HFF-Myc (cell line): ENCODE measurements at places on chromosomes 1 and 21.

- DNase-seq = no peak
These were observed 295.6 kb upstream of the RRP15 start for GRCh38 chr1:217989510-217989909.

DNA sequence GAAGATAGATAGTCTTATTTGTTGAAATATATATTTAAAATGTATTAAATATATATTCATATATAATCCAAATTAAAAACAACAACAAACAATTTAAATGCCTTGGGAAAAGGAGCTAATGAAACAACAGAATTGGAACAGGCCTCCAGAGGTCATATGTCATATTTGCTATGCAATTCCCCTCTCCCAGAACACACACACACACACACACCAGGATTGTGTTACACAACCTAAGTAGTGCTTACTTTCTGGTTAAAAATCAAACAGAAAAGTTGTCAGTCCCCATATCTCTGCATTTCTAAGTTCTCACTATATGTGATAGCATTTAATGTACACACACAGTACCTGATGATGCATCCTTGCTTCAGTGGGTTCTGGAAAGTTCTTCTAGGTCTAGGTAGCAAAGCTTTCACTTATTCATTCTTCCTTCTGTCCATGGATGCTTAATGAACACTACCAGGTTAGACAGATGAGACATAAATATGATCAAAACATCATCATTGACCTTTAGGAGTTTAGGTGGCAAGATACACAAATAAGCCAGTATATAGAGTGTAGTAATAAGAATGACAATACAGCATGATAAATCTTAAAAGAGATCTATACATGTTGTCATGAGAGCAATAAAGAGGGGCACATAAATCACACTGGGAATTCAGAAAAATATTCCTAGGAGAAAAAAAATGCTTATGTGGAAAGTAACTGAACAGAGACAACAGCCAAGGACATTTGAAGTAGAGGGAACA, 662.8 kb downstream of the PTPRC start:
- no peak for DNase-seq

GRCh38 chr1:2416403-2416802, 4.0 kb upstream of the PEX10 start:
- no peak for DNase-seq

DNA sequence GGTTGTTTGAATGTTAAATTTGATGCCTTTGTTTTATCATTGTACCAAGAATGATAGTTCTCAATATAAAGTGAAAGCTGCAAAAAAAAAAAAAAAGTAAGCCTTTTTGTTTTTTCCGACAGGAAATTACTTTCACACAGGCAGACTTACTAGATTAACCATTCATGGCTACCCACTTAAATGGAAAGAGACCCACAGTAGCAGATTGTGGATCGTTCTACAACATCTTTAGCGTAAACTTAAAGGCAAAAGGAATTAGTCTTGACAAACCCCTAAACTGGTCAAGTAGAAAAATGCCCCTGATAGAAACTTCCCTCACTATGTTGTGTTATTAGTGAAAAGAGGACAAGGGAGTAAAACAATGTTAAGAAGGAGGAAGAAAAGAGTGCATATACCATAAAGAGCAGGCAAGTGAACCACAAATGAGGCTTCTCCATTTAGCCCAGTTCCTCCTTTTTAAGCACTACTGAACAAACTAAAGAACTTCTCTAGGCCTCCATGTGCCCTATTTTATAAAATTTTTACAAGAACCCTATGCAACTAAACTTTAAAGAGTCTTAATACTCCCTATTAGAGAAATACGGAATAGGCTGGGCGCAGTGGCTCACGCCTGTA, 1560.3 kb downstream of the MRPL39 start:
- DNase-seq = no peak

DNA sequence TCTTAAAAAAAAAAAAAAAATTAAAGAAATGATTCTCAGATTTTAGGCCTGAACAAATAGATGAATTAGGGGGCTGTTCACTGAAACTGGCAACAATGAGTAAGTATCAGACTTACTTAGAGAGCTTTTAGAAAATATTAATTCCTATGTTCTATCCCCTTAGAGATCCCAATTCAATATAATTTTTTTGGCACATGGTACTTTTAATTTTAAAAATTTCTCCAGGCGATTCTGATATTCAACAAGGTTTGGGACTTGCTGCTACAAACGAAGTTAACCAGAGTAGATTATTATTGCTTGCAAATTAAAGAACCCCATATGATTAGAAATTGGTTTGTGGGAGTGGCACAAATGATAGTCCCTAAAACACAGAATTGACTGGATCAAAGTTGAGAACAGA, 11.4 kb downstream of the SCMH1 start:
- DNase-seq = no peak

- peak; percentile 81 for DNase-seq
These were observed 5.1 kb downstream of the ZC3H12A start for GRCh38 chr1:37479255-37480124.

- DNase-seq = no peak
These were observed 550.2 kb downstream of the USP25 start for GRCh38 chr21:16279731-16280581.

GRCh38 chr1:45551684-45552083, 1.1 kb downstream of the AKR1A1 start:
- DNase-seq = no peak
